ENCODE measurements at places on chromosomes 6 and 20.
A peak's percentile ranks its signal among the peaks of the same experiment; 100 is the strongest.

DNA sequence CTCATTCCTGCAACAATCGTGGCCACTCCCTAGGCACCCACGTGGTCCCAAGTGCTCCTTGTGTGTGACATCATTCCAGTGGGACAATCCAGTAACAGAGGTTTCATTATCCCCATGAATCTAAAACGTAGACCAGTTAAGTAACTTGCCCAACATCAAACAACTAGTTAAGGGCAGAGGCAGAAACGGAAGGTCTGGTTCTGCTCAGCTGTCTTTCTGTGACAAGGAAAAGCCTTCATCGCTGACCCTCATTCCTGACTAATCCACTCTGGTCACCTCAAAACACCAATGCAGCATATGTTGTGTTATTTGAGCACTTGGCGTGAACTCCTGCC, 261.4 kb upstream of the JARID2 start:
- peak; percentile 3 for DNase-seq

GRCh38 chr6:133236932-133237331, 4.2 kb upstream of the EYA4 start:
- DNase-seq, result peak; percentile 24

- DNase-seq, result no peak
Observed at GRCh38 chr6:126550323-126550722, 210.4 kb downstream of the CENPW start.

GRCh38 chr20:61989741-61990140, 75.9 kb downstream of the TAF4 start:
- DNase-seq, result no peak

DNA sequence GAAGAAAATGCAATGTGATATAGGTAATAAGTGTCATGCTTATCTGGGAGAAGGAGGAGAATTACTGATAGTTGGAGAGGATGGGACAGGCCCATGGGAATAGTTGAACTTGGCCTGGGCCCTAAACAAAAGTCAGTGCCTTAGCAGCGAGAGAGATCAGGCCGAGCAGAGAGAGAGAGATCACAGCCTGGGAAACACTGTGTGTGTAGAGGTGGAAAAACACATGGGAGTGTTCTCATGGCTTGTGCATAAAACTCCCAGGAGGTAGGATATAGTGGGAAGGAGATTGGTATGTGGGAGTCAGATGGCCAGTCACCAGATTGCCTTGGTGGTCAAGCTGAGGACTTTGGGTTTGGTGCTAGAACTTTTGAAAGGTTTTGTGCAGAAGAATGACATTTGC, 47.6 kb downstream of the FIG4 start:
- DNase-seq, result no peak

DNA sequence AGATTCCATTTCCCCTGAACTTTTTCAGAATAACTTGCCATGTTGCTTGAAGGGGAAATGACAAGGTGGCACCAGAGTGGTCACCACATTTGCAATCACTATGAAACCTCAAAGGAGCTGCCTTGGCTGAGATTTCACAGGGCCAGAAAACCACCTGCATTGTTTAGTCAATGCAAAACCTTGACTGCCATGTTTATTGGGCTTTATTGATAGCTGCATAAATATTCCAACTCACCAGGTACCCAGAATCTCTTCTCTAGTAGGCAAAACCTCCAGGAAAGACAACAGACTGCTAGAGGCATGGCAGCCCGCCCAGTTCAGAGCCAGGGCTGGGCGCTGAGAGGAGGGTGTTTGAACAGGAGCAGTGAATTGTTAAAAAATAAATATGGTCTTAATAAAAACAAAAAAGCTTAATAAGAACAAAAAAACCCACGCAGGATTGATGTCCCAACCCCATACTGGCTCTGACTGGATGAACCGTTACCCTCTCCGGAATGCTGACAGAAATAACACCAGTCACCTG, 375.6 kb downstream of the ZFAND3 start:
- no peak for DNase-seq

GRCh38 chr20:62119591-62120364, 2.5 kb upstream of the LSM14B start:
- no peak for DNase-seq

GRCh38 chr6:169451065-169451838, 197.6 kb upstream of the THBS2 start:
- DNase-seq, result no peak

DNA sequence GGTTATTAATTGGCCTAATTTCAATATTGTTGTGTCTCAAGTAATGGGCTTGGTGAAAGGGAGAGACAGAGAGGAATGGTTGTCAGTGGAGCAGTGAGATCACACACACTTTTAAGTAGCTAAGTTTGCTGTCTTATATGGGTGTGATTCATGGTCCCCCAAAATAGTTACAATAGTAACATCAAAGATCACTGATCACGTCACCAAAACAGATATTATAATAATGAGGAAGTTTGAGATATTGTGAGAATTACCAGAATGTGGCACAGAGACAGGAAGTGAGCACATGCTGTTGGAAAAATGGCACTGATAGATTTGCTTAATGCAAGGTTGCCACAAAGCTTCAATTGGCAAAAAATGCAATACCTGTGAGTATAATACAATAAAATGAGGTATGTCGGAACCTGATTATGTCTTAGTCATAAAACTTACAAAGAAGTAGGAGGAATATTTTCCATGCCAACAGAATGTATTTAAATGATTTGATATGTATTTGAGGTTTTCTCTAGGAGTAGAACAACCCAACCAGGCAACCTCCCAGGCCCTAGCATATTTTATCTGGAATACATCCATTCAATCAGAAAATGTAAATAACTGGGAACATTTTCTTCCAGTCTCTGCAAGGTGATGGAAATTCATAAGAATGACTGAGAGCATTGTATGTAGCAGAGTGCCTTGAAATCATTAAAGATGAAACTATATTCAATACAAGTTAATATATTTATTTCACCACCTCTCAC, 167.8 kb downstream of the CARMIL1 start:
- no peak for DNase-seq

DNA sequence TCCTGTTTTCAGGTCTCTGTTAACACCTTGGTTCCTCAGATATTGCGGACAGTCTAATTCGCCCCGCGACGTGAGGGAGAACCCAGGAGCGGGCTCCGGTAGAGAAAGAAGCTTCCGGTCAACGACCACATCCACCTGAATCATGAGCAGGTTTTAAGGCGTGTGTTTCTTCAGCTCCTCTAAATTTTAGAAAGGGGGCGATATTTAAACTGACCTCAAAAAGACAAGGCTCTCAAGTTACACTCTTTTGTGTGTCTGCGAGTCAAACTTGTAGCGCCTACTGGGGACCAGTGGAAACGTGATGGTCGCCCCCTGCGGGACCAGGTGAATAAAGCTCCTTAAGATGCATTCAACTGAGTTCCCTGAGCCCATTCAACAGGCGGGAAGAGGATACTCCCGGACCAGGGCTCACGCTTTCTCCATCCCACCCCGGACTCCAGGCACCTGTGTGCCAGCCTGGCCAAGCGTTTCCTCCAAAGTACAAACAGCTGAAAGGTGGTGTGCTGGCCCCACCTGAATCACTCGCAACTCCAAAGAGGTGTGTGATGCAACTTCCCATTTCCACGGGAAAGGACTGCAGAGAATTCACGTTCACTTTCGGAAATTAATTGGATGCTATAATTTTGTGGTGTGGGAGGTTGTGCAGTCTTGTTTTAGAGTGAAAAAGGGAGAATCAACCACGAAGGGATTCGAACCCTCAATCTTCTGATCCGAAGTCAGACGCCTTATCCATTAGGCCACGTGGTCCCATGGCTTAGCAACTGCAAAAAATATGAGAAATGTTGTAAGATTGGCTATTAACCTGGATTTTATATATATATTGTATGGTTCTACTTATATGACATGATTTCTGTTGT, 17.0 kb downstream of the GPX5 start:
- DNase-seq, result peak; percentile 62

DNA sequence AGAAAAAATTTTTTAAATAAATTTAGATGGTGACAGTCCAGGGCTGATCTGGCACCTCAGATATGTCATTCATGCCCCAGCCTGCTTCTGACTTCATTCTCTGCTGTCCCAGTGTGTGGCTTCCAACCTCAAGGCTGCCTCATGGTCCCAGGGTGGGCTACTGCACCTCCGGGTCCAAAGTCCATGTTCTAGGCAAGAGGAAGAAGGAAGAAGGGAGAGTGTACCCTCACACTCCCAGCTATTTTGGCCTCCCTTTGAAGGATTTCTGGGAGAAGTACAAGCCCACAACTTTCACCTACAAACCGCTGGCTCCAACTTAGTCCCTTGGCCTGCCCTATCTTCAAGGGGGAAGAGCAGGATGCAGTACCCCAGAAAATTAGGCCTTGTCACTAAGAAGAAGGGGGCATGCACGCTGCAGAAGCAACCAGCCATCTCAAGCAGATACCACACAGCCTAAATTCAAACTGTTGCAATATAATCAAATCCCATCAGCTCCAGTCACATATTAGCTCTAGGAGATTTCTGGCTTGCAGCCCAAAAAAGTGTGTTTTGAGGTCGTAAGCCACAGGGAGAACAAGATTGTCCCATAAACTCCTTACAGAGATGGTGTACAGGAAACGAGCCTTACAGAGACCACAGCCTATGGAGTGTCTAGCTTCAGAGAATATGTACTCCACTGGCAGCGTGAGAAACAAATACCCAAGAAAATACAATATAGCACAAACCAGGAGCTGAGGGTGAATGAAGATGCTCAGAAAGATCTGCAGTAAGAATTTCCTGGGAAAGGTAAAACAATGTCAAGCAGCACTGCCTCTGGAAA, 906 bp upstream of the BTN3A2 start:
- DNase-seq, result no peak

- no peak for DNase-seq
Observed at GRCh38 chr6:47376930-47377329, 67.2 kb upstream of the TNFRSF21 start.

DNA sequence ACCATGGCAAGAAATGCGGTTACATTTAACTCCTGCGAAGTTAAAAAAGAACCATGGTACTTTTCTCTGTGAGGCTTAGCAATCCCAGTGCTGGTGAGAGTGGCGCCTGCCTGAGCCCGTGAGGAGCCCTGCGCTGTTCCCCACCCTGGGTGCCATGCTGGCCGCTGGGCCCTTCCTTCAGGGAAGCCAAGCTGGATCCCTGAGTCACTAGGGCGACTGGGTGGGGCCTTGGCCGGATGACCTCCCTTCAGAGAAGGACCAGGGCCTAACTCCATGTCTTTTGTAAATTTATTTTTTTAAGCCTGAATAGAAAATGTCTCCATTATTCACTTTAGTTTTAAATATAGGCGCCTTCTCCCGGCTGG, 209.1 kb downstream of the ERMARD start:
- no peak for DNase-seq

DNA sequence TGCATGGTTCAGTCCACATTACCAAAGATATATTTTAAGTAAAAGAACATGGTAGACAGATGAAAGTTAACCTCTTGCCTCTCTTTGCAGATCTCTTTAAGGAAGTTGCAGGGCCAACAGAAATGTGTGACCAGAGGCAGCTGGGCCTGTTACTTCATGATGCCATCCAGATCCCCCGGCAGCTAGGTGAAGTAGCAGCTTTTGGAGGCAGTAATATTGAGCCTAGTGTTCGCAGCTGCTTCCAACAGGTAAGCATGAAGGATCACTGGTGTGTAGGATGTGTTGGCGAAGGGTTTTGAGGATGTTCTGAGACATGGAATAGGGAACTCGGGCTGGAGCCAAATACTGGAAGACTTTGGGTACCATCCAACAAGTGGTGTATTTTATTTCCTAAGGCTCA, 508.6 kb downstream of the UTRN start:
- no peak for DNase-seq

DNA sequence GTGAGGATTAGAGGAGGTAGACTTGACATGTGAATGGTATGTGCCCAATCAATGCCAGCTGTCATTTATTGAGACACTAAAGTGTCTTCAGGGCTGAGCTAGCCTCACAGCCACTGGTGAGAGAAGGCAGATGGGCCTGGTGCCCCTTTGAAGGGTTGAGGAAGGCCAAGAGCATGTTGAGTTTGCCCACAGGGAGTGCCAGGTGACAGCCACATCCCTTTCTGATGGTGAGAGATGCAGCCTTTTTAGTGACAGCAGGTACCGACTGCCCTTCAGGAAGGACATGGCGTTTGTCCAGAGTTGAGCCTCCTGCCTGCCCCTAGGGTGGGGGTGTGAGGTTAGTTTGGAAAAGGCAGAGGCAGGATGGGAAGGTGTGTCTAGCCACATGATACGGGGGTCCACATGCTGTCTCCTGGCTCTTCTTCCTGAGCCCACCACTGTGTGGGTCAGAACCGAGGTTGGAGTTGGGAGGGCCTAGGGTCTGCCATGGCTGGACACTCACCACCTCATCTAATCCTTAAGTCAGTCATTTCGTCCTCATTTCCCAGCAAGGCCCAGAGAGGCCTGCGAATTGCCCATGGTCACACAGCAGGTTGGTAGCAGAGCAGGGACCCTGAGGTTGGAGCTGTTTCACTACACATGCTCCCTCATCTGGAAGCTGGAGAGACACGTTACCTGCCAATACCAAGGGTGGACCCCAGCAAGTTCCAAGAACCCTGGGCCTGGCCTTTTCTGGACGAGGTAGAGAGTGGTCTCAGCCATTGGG, 32.5 kb downstream of the SPDEF start:
- no peak for DNase-seq

DNA sequence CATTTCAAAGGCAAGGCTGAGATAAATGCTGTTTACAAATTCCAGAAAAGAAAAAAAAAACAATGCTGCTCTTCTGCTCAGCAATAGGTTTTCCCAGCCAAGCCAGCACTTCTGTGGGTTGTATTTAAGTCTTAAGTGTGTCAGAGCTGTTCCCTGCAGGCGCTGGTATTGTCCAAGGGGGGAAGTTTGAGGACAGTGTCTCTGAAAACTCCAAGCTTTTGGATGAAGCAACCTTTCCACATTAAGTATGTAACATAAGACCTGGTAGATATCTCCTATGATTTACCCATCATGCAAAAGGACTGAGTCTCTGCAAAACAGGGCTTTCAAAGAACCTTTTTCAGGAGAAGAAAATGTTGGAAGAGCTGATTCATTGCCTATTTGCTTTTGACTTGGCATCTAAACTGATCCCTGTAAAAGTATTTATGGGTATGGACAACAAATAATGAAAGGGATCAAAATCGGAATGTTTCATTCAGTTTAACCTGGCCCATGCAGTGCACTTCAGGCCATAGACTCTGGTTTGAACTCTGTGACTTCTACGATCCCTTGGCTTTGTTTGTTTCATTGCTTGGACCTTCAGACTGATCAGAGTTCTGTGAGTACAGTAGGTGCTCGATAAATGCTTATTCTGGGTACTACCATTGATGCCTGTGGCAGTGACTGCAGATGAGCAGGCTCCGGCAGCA, 16.1 kb upstream of the PLG start:
- no peak for DNase-seq

DNA sequence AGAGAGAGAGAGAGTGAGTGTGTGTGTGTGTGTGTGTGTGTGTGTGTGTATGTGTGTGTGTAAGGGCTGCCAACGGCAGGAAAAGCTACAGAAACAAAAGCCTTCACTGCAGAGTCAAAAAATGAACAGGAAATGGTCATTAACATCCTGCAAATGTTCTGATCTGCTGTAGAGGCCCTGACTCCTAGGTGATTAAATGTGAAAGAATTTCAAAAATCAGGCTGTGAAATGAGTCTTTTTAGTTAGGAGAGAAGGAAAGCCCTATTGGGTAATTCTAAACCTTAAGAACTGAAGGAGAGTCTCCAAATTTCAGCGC, 166.5 kb upstream of the MYLIP start:
- DNase-seq, result peak; percentile 24

- no peak for DNase-seq
Observed at GRCh38 chr6:22956029-22956681, 386.8 kb downstream of the HDGFL1 start.

GRCh38 chr6:14641423-14642135, 524.0 kb downstream of the CD83 start:
- DNase-seq, result no peak
